ENCODE measurements at places on chromosomes 2 and 18.
A peak's percentile ranks its signal among the peaks of the same experiment; 100 is the strongest.

DNA sequence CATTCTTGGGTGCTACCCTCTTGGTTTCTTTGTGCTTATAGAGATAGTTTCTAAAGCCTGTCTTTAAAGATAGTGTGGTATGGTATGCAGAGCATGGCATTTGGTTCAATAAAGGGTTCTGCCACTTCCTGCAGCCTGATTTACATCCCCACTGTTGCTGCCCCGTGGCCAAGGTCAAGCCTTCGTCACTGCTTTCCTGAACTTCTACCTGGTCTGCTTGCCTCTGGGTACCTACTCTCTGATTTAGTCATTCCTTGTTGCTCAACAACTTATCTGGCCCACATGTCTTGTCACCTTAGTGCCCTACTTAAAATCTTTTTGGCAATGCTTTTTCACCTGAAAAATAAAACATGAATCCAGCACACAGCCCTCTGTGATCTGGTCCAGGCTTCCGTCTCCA is 352.9 kb downstream of the LPIN1 start:
- DNase-seq: no peak

GRCh38 chr2:211688196-211688595 is 850.4 kb downstream of the ERBB4 start:
- DNase-seq: no peak

DNA sequence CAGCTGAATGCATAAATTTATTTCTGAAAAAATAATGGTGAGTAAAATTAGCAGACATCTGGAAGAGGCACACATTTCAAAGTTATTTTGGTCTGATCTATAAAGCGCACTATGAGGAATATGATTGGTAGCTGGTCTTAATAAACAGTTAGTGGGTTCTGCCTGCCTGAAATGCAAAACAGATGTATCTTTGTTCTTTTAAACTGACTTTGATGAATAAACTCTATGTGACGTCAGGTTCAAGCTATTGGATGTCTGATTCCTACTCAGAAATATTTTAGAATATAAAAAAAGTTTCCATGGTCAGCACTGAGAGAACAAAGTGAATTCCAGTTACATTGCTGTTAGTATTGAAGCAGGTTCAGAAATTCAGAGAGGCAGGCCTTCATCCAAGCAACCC is 136.4 kb downstream of the TPGS2 start:
- DNase-seq: no peak

DNA sequence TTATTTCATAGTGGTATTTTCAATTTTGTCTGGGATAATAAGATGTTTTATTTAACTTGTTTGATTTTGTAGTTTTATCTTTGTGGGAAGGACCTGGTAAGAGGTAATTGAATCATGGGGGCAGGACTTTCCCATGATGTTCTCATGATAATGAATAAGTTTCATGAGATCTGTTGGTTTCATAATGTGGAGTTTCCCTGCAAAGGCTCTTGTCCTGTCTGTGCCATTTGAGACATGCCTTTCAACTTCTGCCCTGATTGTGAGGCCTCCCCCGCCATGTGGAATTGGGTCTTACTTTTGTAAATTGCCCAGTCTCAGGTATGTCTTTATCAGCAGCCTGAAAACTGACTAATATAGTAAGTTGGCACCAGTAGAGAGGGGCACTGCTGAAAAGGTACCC is 77.8 kb upstream of the ARHGAP15 start:
- DNase-seq: no peak

GRCh38 chr2:199589306-199589705 is 131.6 kb upstream of the SATB2 start:
- no peak for DNase-seq

DNA sequence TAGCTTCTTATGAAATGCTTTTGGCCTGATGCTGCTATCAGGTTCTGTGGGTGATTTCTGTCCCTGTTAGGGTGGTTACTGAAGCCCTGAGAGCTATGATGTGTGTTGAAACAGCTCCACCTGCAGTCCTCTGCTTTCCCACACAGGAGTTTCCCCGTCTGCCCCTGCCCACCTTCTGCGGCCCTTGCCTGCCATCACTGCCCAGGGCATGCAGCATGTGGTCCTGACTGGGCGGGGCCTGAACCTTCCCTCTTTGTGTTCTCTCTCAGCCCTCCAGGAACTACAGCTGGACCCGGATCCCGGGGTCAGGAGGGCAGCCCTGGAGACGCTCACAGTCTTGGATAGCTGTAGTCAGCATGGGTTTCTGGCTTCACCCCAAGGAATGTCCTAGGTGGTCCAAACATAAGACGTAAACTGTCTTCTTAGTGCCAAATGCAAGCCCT is 21.4 kb downstream of the HJURP start:
- DNase-seq: no peak

DNA sequence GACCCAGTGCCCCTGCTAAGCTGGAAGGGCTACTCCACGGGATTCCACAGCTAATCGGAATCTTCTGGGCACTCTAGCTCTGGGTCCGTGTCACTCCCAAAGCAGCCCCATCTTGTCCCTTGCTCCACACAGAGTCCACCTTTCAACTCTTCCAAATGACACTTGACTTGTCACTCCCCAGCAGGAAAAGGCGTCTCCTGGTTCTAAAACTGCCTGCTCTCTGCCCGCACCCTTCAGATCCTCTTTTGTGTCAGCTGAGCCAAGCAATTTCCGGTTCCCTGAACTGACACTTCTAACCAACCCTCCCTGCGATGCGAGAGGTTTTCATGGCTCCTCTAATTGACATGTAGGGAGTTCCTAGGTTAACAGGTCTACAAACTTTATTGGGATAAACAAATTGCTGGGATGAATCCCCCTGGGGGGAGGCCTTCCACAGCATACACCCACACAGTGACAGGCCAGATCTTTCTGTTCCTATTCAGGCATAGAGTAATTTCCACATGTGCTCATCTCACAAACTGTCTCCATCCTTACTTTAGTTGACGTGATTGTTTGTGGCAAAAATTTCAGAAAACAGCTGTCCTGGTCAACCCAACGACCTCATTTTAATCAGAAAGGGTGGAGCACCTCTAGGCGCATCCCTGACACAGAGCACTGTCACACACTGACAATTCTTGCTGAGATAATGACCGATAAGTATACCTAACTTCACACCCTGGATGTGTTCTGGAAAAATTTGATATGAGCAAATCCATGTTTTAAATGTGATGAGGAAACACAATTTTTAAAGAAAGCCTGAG is 104.9 kb downstream of the RBMS1 start:
- DNase-seq: peak; percentile 52

DNA sequence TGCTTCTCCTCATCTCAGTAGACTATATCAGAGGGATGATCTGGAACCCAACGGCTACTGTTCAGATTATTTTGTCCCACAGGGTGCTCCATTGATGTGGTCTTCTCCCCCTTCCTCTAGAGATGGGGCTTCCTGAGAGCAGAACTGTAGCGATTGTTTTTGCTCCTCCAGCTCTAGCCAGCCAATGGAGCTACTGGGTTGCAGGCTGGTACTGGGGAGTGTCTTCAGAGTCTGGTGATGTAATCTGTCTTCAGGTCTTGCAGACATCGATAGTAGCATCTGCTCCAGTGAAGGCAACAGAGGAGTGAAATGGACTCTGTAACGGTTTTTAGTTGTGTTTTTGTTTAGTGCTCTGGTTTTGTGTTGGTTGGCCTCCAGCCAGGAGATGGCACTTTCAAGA is 621.9 kb downstream of the RNF144A start:
- DNase-seq: no peak

GRCh38 chr2:46518861-46519260 is 39.5 kb downstream of the TMEM247 start:
- DNase-seq: no peak

DNA sequence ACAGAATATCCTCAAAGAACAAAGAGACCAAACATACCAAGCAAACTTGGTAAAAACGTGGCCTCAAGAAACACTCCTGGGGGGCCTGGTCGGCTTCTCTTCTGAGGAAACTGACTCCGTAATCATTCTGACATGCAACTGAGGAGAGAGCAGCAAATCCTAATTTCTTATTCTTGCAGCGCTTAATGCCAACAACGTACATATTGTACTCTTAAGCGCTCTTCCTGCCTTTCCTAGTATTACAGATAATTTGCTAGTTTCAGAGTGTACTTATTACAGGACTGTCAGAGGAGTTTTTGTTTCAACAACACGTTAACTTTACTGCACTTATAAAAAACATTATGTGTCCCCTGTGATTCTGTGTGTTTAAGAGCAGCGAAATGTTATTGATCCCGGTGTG is 64.9 kb downstream of the ZNF521 start:
- no peak for DNase-seq

GRCh38 chr18:31828613-31829012 is 67.9 kb upstream of the SLC25A52 start:
- DNase-seq: no peak

GRCh38 chr2:202051499-202052161 is 18.0 kb downstream of the FZD7 start:
- no peak for DNase-seq

DNA sequence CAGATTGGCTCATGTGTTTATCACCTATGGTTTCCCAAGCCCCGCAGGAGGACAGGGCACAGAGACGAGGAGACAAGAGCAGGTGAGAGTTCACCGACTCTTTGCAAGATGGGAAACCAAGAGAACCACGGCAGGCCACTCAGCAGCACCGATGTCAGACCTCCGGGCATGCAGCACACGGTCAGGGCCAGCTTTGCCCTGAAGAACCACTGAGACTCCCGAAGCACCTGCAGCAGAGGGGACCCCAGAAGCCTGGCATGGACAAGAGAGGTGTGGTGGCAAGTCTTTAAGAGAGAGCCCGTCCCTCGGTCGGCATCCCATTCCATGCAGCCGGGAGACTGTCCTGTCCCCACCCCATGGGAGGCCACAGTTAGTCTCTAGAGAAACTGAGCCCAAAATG is 36.6 kb upstream of the TAF1B start:
- DNase-seq: no peak

- no peak for DNase-seq
Measured at GRCh38 chr18:48601343-48601742, 62.5 kb downstream of the CTIF start.

DNA sequence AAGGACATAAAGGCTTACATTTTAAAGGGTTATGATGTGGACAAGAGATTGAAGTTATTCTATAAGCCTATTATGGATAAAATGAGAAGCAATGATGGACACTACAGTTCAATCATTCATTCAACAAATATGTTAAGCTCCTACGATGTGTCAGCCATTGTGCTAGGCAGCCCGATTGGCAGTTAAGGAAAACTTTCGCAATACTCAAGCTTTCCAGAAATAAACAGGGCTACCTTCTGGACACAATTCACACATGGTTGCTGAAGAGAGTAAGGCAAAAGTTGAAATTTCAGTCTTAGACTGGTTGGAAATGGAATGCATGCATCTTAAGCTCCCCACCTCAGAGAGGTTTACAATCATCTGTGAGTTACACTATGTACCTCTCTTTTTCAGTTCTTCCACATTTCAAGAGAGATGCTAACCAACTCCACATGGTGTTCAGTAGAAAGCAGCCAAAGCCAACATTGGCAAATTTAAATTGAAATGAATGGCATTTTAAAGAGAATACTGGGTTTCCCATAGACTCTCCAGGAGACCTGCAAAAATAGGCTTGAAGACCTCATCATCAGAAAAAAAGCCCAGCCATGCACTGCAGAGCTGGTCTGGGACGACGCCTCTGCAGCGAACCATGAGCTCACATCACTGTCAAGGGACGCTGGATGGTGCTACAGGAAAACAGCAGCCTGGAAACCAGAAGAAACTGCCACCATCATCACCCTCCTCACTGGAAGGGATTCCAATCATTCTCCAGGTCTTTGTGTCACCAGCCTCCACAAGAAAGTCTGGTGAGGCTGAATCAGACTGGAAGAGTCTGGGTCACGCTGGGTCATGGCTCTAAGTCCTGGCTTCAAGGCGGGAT is 276.3 kb downstream of the AFF3 start:
- no peak for DNase-seq

GRCh38 chr2:50987616-50988313 is 44.2 kb downstream of the NRXN1 start:
- no peak for DNase-seq

GRCh38 chr2:43018179-43019024 is 208.0 kb downstream of the ZFP36L2 start:
- no peak for DNase-seq

- DNase-seq: no peak
Measured at GRCh38 chr2:7954234-7954633, 727.6 kb upstream of the ID2 start.

DNA sequence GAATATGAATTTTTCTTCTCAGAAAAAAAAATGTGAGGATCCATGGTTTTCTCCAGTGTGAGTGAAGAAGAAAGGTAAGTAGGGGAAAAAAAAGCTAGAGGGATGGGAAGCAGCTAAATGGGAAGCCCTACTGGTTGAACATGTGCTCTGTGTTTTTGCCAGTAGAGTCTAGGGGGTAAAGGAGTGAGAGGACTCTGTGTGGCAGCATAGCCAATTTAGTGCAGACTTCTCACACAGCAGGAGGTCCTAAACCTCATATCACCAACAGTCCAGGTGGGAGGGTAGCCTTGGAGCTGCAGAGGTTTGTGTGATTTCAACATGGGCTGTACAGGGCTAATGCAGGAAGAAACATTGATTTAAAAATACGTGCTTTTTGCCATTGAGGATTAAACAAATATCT is 334.5 kb upstream of the SPHKAP start:
- DNase-seq: no peak

GRCh38 chr2:13650586-13651180 is 933.9 kb downstream of the TRIB2 start:
- DNase-seq: no peak

DNA sequence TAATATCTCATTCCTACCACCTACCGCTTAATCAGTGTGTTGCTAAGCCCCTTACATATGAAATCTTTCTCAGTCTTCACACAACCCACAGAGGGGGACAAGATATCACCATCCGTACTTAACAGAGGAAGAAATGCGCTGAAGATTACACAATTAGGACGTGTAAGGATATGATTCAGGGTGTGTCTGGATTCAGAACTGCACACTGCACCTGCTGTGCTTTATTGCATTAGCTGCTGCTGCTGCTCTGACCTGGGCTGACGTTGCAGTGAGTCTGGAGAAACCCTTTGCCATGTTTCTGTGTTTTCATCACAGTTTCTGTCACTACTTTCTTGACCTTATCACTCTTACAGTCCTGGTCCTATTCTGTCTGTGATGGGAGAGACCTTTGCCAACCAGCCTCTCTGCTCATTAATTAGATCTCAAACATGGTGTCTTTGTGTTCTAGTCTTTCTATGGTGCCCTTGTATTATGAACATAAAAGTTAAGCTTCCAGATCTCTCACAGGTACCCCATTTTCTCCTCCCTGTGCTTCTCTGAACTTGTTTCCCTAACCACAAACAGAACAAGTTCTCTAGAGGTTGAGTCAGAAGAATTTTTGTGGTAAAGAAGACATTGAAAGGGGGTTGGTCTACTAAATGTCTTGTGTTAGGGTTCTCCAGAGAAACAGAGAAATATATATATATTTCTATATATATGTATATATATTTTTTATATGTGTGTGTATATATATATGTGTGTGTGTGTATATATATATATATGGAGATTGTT is 92.9 kb upstream of the CYP1B1 start:
- DNase-seq: no peak

DNA sequence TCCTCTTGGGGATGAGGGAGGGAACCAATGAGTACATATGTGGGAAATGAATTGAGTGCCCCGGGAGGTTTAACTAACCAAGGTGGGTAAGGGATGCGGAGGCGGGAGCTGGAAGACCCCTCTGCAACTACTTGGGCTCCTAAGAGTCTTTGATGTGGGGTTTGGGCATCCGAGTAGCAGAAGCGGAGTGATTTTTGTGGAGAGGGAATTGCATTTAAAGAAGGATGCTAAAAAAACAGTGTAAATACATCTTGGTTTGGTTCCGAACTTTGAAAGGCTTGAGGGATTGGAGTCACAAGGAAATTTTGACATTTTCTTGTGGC is 215.7 kb downstream of the MCFD2 start:
- DNase-seq: no peak

All from activated CD4-positive, alpha-beta T cell treated with anti-CD3 and anti-CD28 coated beads, Interleukin-2, amount 50 U/mL, for 48 hours (primary cell).